ENCODE measurements at places on chromosomes 5 and 9.

DNA sequence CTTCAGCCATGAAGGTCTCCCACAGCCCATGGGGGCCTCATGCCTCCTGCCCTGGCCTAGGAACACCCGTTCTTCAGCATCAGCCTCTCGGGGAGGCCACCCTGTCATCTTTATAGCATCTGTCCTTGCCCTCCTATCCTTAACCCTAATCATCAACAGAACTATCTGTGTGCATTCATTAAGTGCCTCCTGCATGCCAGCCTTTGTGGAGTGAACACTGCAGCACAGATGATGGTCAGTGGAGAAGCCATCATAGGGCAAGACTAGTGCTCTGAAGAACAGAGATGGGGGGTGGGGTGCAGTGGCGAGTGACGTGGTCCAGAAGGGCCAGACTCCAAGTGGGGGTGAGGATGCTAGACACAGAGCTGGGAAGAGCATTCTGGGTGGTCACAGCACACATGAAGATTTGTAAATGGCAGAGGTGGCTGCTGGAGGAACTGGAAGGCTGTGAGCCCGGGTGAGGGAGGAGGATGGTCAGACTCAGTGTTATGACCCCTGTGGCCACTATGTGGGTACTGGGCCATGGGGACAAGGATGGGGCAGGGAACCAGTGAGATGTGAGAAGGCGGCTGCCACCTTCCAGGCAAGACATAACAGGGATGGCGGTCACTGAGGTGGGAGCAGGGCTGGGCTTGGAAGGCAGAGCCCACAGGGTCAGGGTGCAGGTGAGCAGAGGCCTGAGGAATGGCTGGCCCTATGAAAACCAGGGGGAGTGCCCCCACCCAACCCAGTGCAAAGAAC, 3.6 kb upstream of the CARD19 start:
- DNase-seq, result no peak

DNA sequence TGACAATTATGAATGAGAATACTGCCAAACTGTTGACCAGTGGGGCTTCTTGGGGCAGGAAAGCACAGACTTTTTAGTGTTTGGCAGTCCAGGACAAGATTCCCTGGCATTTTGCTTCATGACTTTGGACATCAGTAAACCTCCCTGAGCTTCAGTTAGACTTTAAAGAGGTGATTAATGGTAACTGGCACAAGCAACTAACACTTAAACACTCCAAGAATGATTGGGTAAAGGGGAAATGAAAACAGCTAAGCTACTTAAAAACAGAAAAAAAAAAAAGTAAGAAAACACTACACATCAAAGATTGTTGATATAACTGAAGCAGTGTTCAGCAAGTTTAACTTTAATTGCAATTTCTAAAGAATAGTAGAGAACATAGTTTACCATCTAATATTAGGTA, 13.4 kb downstream of the PAIP1 start:
- no peak for DNase-seq

GRCh38 chr5:77210964-77211690, 647 bp downstream of the PDE8B start:
- DNase-seq, result no peak

DNA sequence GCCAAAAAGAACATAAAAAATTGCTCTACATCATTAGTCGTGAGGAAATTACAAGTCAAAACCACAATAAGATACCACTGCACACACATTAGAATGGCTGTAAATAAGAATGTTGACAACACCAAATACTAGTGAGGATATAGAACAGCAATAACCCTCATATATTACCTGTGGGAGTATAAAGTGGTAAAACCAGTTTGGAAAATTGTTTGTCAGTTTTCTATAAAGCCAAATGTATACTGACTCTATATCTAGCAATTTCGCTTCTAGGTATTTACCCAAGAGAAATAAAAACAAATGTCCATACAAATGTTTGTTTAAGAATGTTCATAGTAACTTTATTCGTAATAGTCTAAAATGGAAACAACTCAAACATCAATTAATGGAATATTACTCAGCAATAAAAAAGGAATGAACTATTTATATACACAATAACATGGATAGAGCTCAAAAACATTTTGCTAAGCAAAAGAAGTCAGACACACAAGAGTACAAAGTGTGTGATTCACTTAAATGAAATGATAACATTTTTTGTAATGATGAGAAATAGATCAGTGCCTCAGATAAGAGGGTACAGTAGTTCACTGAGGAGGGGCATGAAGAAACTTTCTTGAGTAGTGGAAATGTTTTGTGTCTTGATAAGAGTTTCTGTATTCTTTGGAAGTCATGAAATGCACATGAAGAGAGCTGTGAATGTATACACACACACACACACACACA, 219.6 kb upstream of the ZNF462 start:
- no peak for DNase-seq

GRCh38 chr5:139808481-139809330, 13.1 kb downstream of the PSD2 start:
- no peak for DNase-seq

GRCh38 chr9:13750639-13751038, 471.1 kb upstream of the MPDZ start:
- no peak for DNase-seq

GRCh38 chr9:87286506-87286905, 211.2 kb upstream of the DAPK1 start:
- no peak for DNase-seq

- DNase-seq, result no peak
Measured at GRCh38 chr5:111781200-111781599, 24.2 kb upstream of the NREP start.

DNA sequence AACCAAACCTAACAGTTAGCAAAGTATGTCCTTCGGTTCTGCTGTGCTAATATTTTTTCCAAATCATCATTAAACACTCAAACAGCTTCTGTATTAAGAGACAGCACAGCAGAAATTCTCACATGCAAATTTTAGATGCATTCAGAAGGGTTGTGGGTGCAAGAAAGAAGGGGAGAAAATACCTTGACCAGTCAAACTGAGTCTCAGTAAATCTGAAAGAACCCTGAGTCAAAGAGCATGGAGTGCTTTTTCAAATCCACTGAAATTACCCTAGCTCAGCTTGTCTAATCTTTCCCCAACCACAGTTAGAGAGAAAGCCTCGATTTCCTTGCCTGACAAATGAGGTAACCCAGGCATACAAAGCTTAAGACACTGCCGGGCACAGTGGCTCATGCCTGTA, 55.1 kb downstream of the RETREG1 start:
- no peak for DNase-seq

DNA sequence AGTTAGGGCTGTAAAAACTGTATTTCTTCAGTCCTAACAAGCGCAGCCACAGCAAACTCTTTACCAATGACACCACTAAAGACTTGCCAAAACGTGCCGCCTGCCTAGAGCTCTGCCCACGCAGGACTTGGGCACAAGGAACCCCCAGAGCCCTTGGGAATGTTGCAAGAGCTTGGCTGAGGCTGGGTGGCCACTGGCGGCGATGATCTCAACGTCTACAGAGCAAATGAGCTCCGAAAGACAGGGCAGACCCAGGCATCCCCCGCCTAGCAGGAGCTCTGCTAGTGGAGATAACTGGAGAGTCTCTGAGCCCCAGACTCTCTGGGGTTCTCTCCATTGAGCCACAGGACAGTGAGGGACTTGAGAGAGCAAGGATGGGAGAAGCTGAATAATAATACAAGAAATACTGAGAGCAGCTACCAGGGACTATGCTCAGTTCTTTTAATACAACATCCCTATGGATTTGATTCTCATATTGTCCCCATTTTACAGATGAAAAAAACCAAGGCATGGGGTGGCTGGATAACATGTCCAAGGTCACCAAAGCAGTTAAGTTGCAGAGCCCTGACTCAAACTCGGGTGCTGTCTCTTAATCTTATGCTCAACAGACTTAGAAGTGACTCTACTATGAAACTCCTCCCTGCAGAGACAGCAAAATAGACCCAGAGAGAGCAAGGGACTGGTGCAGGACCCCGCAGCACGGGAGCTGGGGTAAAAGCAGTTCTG, 32.5 kb downstream of the SHB start:
- DNase-seq, result no peak

DNA sequence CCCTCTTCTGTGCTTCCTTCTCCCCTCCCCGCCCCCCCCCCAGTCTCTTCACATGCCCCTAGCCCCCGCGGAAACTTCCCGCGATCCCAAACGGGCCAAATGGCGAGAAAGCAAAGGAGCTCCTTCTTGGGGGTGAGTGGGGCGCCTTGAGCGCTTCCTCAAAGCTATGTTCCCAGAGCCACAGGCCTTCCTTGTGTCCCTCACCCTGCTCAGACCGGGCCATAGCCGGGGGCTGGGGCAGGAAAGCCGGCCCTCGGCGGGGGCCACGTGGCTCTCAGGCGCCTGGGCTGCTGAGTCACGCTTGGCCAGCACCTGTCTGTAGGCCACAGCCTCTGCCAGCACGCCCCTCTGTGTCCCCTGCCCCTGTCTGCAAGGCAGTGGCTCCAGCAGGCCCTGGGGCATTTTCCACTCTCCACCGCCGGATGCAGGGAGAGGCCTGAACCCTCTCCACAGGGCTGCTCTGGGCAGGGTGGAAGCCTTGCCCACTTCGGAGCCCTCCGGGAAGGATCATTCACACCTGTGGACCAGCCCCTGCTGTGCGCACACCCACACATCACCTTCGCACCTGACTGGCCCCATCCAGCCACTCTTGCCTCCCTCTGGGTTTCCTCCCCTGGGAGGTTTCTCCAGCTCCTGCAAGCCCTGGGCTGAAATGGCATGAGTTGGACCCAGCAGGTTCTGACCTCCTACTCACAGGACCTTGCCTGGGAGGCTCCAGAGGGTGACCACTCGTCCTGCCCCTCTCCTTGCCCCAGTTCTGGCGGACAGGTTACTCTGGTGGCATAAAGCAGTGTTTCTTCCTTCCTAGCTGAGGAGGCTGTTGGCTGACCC, 1.2 kb upstream of the SQSTM1 start:
- no peak for DNase-seq

DNA sequence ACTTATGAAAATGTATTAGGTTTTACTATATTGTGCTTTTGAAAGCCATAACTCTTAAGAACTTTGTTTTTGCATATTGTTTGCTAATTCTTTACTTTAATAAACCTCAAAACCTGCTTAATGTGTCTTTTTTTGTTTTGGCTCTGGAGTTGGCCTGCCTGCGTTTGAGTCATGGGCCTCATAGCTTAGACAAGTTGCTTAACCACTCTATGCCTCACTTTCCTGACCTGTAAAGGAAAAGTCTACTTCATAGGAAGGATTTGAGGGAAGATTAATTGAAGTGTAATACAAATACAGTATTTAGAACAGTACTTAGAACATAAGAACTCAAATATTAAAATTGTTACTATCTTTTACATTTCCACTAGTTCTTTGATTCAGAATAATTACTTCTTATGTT, 10.3 kb downstream of the SMIM32 start:
- no peak for DNase-seq

DNA sequence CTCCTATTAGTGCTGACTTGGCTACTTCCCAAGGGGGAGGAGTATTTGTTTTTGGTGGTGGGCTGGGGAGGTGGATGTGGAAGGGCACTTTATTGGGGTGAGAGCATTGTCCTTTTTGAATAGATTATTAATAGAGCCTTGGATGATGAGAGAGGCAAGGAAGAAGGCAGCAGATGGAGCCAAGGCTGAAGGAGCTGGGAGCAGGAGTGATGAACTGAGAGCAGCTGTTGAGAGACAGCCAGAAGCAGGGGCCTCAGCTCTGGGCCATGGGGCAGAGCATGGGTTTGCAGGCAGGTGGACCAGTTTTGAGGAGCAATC, 29.6 kb downstream of the RGS3 start:
- DNase-seq, result no peak

- no peak for DNase-seq
Measured at GRCh38 chr9:136324501-136325300, 2.6 kb upstream of the GPSM1 start.

GRCh38 chr5:61816585-61817450, 484.8 kb downstream of the ZSWIM6 start:
- DNase-seq, result no peak

DNA sequence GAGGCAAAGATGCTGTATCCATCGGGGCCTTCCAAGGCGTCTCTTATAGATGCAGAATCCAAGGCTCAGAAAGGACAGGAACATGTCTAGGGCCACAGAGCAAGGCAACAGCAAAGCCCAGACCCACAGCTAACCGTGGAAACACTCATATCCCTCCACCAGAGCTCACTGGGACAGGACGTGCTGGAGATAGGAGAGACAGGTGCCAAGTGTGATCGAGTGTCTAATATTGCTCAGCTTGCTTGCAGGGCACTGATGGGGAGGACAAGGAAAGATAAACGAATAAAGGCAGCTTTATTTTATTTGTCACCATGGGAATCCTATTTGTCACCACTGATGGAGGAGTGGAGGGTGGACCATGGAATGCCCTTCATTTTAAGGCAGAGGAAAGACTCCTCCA, 44.0 kb upstream of the AKNA start:
- no peak for DNase-seq

DNA sequence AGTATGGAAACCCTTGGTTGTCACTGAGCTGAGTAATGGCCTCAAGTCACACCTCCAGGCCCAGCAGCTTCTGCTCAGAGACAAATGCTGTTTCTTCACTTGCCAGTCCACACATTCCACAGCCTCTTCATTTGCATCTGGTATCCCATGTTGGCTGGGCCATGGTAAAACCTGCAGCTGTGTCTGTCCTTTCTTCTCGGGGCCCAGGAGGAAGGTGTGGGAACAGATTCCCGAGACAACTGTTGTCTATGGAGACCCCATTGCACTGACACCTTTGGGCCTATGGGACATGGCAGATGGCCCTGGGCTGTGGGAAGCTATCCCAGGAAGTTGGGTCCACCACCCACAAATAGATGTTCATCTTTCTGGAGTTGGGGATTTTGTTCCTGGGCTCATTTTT, 85.1 kb downstream of the MACROH2A1 start:
- no peak for DNase-seq

DNA sequence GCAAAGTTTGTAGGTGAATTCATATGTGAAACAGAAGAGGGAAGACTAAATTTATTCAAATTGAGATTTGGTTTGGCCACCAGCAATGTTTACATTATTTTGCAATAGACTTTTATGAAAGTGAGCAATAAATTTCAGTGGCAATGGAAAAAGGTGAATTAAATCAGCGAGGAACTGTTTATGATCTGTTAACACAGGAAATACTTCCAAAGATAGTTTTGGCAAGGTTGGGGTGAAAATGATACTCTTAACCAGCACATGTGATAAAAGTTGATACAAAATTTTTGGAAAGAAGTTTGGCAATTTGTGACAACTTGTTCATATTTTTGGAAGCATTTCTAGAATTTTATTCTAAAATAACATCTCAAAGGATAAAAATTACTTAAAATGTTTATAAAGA, 119.8 kb downstream of the ARHGEF28 start:
- no peak for DNase-seq

GRCh38 chr5:112668911-112669310, 68.8 kb upstream of the APC start:
- no peak for DNase-seq

GRCh38 chr5:40831346-40832210, 3.4 kb downstream of the RPL37 start:
- DNase-seq, result no peak

GRCh38 chr5:158166424-158166823, 307.5 kb upstream of the CLINT1 start:
- DNase-seq, result no peak

- DNase-seq, result no peak
Measured at GRCh38 chr5:157342822-157343402, 77.0 kb downstream of the CYFIP2 start.

- DNase-seq, result no peak
Measured at GRCh38 chr5:176979669-176980068, 26.9 kb downstream of the UIMC1 start.

- no peak for DNase-seq
Measured at GRCh38 chr5:179270581-179271427, 74.5 kb downstream of the ADAMTS2 start.

Data from stimulated activated CD4-positive, alpha-beta T cell treated with anti-CD3 and anti-CD28 coated beads, TNF-alpha, amount 100 ng/mL, for 4 hours (primary cell).